Activated CD4-positive, alpha-beta T cell treated with anti-CD3 and anti-CD28 coated beads, Interleukin-2, amount 10 ng/mL, durations not matched to agents 7 days and 5 days (primary cell): ENCODE measurements at places on chromosomes 6 and 20. TPM values are rescaled to one million over a fixed set of nuclear protein-coding genes. Genes with fewer than 3 reads are reported as not detected.

Gene OR2B6
- not detected for total RNA-seq

Gene TRIM40
- total RNA-seq = not detected

Gene TBC1D32
- total RNA-seq = 10.9 TPM

Gene ISM1
- total RNA-seq = 1.3 TPM

Gene TREM2
- total RNA-seq = not detected

Gene PRRT1
- 0.17 TPM for total RNA-seq

Gene TCEA2
- 57.9 TPM for total RNA-seq

Gene TFAP2A
- not detected for total RNA-seq

Gene PXMP4
- 21.8 TPM for total RNA-seq

Gene TMEM74B
- total RNA-seq = not detected

Gene VSX1
- not detected for total RNA-seq

Gene ZC3H12D
- 16.5 TPM for total RNA-seq

Gene TUBB2B
- total RNA-seq = not detected

Gene RPS21
- total RNA-seq = 1,391 TPM

Gene C20orf202
- total RNA-seq = not detected

Gene HUS1B
- 1.5 TPM for total RNA-seq

Gene PRR18
- total RNA-seq = not detected

Gene OPRM1
- total RNA-seq = not detected

Gene OR2H2
- not detected for total RNA-seq

Gene NCOA3
- 59.1 TPM for total RNA-seq

Gene ATRN
- 7.8 TPM for total RNA-seq

Gene GFRAL
- not detected for total RNA-seq

Gene ROS1
- total RNA-seq = not detected

Gene FANCE
- 13.0 TPM for total RNA-seq

Gene COL10A1
- not detected for total RNA-seq

Gene LINC00237
- total RNA-seq = not detected

Gene FAM162B
- not detected for total RNA-seq

GRCh38 chr6:43013097-43013842, 476 bp downstream of the MEA1 start:
- no peak for DNase-seq

DNA sequence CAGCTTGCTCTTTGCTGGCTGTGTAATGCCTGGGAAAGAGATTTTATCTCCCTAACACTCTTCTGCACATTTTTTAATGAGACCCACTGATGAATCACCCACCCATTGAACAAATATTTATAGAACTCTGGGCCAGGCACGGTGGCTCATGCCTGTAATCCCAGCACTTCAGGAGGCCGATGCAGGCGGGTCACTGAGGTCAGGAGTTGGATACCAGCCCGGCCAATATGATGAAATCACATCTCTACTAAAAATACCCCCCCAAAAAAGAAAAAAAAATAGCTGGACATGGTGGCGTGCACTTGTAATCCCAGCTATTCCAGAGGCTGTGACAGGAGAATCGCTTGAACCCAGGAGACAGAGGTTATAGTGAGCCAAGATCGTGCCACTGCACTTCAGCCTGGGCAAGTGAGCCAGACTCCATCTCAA, 82.1 kb upstream of the SIRPA start:
- DNase-seq = no peak

- no peak for DNase-seq
These were observed 3.7 kb upstream of the ENPP1 start for GRCh38 chr6:131804131-131804530.

DNA sequence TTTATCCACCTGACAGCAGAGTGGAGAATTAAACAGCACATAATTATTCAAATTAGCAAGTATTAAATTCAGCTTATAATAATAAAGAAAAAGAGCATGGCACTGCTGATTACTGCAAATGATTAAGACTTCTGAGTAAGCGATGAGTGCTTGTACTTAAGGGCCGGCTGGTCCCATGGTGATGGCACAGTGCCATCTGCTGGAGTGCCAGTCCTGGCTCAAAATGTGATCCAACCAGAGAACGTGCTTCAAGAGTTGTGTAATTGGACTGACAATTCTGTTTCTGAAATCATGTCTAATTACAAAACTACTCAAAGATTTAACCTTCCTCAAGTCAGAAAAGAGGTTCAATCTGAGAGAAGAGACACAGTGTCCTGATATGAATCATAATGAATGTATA, 181.6 kb upstream of the RGS17 start:
- DNase-seq = peak; percentile 33

DNA sequence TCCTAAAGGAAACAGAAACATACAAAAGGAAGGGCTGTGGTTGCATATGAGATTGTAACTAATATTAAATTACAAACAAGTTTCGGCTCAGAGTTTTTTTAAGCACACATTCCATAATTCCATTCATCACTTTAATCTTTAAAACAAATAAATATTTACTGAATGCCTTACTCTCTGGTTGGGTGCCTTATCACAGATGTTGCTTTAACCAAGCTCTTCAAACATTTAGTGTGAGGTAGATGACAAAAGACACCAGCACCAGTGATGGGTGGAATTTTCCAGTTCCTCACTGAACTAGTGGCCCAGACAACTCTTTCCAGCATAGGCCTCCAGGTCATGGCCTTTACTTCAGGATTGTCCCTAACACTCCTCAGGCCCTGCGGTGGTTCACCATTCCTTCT, 58.7 kb downstream of the ARHGAP18 start:
- DNase-seq = no peak

- DNase-seq = no peak
These were observed 308.9 kb upstream of the EXOC2 start for GRCh38 chr6:1001655-1002349.

DNA sequence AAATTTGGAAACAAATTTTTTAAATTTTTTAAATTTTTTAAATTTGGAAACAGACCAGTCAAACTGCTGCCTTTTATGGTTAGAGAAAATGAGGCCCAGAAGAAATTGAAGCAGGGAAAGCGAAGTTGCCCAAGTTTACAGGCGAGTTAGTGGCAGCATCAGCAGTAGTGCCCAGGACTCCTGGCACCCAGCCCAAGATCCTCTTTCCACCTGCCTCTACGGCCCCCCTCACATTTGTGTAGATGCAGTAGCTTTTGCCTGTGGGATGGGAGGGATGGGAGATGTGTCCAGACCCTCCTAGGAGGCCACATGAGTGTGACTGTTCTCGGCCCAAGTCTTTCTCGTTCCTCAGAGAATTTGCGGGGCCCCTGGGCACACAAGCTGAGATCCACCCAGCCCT, 49.8 kb downstream of the HNF4A start:
- DNase-seq = no peak

- DNase-seq = no peak
These were observed 2.0 kb downstream of the EEF1E1 start for GRCh38 chr6:8100159-8100854.

- DNase-seq = no peak
These were observed 48.6 kb downstream of the RAB44 start for GRCh38 chr6:36746251-36746650.

GRCh38 chr6:167116109-167116837, 6.6 kb upstream of the CCR6 start:
- DNase-seq = no peak

GRCh38 chr6:95280686-95281273, 296.6 kb upstream of the MANEA start:
- no peak for DNase-seq

- DNase-seq = no peak
These were observed 236.6 kb downstream of the ARID1B start for GRCh38 chr6:157013649-157014304.

DNA sequence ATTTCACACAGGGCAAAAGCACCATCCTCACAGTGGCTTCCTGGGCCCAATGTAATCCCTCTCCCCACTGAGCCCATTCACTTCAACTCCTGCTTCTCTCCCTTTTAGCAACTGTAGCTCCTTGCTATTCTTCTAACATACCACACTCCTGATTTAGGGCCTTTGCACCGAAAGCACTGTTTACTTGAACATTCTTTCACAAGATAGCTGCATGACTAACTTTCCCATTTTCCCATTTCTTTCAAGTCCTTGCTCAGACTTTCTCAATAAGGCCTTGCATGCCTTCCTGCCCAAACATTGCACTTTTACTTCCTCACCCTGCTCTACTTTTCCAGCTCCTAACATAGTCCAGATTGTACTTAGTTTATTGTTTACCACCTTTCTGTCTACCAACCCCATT, 73.0 kb downstream of the SHPRH start:
- DNase-seq = no peak

- DNase-seq = no peak
These were observed 33.7 kb downstream of the NOL7 start for GRCh38 chr6:13648850-13649249.

GRCh38 chr6:161586887-161587286, 313.0 kb upstream of the AGPAT4 start:
- DNase-seq = no peak

- no peak for DNase-seq
These were observed 9.6 kb upstream of the LY6G5C start for GRCh38 chr6:31690231-31691077.

DNA sequence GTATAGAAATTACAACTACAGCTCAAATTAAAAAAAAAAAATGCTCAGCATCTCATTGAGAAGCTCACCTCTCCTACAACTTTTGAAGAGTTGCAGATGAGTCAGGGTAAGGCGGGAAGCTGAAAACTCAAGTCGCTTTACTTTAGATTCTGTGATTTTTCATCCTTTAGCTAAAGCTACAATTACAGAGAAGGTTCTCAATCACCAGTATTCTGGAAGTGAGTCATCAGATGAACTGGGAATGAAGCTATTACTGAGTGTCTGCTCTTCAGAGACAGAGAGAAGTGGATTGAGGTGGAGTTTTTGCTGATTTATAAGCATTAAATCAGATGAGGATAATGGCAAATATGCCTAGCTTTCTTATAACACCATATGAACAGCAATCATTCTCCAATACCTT, 91.9 kb downstream of the TFAP2A start:
- no peak for DNase-seq

DNA sequence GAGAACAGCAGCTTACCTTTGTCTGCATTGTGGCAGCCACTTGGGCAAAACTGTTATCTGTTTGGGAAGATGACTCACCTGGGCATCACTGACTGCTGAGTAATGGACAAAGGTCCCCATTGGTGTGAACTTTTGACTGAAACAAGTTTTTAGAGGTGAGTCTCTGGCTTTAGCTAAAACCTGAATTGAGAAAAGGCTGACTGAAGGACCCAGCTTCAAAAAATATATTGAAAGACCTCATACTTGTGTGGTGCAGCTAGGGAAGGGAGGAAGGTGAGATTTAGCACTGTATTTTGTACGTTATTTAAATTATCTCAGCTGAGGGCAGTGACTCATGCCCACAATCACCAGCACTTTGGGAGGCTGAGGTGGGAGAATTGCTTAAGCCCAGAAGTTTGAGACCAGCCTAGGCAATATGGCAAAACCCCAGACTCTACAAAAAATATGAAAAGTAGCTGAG, 4.5 kb upstream of the CITED2 start:
- DNase-seq = no peak

DNA sequence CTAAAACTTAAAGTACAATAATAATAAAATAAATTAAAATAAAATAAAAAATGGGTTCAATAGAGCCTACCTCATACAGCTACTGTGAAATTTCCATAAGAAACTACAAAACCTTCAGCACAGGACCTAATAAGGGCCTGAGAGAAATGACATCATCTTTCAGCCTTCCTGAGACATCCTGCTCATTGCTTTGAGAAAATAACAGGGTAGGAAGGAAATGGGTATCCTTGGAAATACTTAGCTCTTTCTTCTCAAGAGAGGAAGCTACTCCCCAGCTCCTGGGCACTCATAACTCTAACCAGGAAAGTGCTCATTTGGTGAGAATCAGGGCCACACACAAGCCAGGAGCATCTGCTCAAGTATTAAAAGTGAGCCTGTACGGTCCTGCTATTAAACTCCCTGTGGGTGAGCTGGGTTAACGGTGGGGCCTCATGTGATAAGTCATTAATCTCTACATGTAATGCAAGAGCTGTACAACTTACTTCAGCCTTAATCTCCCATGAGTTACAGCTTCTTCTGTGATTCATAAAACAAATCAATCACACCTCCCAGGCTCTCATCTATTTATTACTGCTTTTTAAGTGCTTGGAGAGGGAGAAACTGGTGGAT, 141.4 kb downstream of the MAFB start:
- DNase-seq = no peak

DNA sequence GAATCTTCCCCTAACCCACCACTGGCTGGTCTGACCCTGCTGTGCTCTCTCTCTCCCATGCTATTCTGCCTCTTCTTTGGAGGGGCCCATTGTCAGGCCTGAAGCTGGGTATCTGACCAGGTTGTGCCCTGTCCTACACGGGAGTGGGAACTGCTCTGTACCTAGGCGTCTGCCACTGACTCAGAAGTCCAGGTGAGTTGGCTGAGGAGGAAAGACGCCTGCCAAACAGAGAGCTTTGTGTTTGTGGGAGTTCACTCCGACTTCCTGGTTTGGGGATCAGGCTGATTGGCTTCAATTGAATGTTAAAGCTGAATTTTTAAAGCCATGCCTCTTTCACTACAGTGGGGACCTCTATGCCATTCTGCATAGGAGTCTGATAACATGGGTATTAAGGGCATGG, 136.0 kb downstream of the CCDC170 start:
- DNase-seq = no peak

GRCh38 chr6:33433001-33433543, 13.2 kb downstream of the SYNGAP1 start:
- no peak for DNase-seq

GRCh38 chr6:167000759-167001158, 1.6 kb downstream of the CEP43 start:
- DNase-seq = no peak

GRCh38 chr6:82959385-82959941, 106.2 kb downstream of the UBE3D start:
- no peak for DNase-seq

- DNase-seq = no peak
These were observed 4.0 kb upstream of the CDH22 start for GRCh38 chr20:46312075-46312944.

DNA sequence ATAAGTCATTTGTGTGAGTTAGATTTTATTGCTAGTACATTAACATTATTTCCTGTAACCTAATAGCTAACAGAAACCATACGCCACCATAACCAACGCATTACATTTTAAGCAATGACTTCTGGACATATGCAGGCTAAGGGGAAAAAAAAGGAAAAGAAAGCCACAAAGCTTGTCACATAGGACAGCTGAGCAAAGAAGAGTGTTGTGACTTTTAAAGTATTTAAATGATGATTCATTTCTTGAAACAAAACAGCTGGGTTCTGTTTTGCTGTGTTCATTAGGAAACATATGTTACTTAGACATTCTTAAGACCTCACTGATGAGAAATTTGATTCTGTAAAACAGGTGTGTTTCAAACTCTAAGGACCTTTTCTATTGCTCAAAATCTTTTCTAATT, 171.4 kb downstream of the COL9A1 start:
- no peak for DNase-seq

- peak; percentile 10 for DNase-seq
These were observed 113.9 kb upstream of the NAA20 start for GRCh38 chr20:19903168-19903811.
